Fibroblast of skin of abdomen (primary cell): ENCODE measurements at places on chromosomes 13 and 19.

- no peak for DNase-seq
Measured at GRCh38 chr13:40994581-40995230, 24.4 kb downstream of the ELF1 start.

DNA sequence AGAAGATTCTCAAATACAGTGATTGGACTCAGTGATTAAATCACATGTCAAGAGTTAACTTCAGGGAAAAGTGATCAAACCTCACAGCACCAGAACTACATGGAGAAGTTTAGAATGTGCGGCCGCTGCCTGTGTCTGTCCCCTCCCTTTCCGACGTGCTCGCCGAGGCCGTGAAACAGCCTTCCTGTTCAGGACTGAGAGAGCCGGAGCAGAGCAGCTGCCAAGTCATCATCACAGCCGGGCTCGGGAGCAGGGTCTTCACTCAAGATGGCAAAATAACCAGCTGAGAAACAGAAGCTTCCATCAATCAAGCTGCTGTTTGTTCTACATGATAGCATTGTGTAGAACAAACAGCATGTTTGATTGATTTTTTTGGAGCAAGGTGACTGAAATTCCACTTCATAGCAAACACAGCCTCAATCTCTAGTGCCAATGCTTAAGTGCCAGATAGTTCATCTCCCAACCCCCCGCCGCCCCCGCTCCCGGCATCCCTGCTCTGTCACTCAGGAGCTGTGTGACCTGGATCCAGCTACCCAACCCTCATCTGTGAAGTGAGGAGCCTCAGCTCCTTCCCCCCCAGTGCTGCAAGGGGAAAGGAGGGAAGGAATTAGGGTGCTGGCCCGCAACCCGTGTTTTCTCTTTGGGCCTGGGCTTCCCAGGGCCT lies 70.6 kb downstream of the HSPH1 start:
- DNase-seq, result peak; percentile 27

- DNase-seq, result peak; percentile 63
Measured at GRCh38 chr13:99686157-99686572, 184.9 kb downstream of the TM9SF2 start.

- DNase-seq, result peak; percentile 43
Measured at GRCh38 chr19:34224996-34225658, 29.2 kb upstream of the GARRE1 start.

DNA sequence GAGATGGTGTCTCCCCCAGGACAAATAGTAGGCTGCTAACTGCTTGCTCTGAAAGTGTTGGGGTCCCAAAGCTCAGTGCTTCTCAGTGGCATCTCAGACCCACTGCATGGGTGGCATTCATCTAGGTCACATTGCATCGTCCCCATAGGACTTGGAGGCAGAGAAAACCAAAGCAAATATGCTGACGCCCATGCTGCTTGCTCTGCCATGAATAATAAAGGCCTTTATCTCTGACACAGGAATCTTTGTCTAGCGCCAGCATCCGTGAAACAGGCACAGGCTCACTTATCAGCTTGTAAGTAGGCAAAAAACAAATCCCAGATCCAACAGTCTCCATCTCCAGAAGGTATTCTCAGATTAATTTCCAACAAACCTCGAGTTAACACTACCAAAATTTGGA lies 18.9 kb upstream of the IPO5 start:
- DNase-seq, result no peak

- DNase-seq, result peak; percentile 5
Measured at GRCh38 chr13:68304286-68304893, 1074.3 kb upstream of the PCDH9 start.

DNA sequence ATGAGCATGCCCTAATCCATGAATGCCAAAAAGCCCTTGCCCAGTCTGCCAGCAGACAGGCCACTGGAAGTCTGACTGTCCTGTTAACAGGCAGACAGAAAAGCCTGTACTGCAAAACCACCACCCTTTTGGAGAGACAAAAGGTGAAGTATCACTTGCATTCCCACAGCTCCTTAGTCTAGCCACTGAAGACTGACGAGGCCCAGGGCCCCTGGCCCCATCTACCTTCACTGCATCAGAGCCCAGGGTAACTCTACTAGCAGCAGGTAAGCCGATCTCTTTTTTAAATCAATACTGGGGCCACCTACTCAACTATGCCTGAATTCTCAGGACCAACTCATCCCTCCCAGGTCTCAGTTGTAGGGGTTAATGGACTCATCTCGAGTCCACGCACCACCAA lies 45.5 kb downstream of the ZNF93 start:
- no peak for DNase-seq

GRCh38 chr13:93467175-93467574 lies 240.6 kb downstream of the GPC6 start:
- DNase-seq, result peak; percentile 57

DNA sequence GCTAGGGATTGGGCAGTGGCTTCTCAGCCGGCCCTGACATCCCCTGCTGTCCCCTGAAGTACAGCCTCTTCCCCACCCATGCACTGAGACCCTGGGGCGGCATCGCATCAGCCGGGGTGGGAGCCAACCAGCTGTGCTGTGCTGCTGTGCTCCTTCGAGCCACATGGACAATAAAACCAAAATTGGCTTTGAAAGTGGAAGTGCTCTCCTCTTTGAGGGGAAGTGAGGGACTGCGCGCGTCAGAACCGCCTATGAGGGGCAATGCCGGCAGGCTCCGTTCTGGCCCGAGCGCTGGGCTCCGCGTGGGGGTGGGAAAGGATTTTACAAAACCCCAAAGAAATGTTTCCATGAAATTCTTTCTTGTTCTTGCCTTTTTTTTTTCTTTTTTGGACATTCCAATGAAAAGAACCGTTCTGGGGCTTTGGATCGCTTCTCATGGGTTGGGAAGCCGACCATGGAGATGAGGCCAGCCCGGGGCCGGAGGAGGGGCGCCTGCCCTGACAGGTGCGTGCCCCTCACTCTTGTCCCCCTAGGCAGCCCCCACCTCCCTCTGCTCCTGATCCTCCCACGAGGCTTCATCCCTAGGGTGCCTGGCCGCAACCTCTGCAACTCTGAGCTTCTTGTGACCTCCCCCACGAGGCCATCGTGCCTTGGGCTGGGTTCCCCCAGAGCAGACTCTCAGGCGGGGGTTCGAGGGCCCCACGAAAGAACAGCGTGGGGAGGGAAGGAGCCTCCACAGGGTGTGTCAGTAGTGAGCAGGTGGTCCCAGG lies 22.6 kb downstream of the KLHL26 start:
- no peak for DNase-seq
